Hippocampal formation (tissue), 2 donors: ENCODE measurements at places on chromosomes 1 and 21.

GRCh38 chr1:53614231-53615021 lies 124.5 kb downstream of the GLIS1 start:
- no peak for DNase-seq

DNA sequence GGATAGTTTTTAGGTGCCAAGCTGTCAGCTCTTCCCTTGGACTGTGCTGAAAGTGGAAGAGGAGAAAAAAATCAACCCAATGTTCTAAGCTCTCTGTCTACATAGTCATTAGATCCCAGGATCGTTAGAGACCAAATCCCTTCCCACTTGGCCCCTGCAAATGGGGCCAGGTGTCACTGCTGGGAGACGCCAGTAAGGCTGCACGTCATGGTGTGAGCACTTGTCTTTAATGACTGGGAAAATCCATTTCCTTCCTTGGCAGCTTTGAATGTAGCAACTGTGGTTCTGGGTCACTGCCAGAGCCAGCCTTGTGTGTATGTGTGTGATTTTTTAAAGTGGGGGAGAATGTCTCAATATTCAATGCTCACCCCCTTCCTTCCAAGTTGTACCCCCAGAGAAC lies 59.9 kb downstream of the MAN1C1 start:
- no peak for DNase-seq

DNA sequence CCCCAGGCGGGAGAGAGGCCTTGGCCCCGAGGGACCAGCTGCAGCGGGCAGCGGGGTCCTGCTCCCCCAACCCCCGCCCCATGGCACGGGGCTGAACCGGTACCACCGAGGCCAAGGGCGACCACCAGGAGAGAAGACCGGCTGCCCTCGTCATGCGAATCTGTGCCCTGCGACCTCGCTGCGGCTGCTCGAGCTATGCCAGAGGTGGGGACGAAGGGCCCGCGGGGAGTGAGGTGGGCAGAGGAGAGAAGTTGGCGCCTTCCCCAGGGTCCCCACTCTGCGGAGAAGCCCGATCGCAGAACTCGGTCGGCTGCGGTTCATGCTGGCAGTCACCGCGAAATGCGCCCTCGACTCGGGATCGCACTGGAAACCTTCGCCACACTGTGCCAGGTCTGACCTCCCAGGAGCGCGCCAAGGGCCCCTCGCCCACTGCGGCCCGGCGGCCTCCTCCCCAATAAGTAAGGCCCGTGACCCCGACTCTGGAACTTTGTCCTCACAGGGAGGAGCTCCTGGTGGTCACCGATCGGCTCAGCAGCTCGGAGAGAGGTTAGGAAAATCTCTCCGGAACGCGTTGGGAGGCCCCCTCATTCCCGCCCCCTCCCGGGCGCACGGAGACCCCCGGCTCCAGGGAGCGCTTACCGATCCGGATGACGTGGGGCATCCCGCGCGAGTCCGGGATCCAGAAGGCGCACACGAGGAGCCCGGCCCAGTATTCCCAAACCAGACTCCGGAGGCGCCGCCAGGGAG lies 787 bp downstream of the GRIK3 start:
- no peak for DNase-seq

GRCh38 chr1:99660496-99660895 lies 14.6 kb downstream of the PALMD start:
- no peak for DNase-seq

DNA sequence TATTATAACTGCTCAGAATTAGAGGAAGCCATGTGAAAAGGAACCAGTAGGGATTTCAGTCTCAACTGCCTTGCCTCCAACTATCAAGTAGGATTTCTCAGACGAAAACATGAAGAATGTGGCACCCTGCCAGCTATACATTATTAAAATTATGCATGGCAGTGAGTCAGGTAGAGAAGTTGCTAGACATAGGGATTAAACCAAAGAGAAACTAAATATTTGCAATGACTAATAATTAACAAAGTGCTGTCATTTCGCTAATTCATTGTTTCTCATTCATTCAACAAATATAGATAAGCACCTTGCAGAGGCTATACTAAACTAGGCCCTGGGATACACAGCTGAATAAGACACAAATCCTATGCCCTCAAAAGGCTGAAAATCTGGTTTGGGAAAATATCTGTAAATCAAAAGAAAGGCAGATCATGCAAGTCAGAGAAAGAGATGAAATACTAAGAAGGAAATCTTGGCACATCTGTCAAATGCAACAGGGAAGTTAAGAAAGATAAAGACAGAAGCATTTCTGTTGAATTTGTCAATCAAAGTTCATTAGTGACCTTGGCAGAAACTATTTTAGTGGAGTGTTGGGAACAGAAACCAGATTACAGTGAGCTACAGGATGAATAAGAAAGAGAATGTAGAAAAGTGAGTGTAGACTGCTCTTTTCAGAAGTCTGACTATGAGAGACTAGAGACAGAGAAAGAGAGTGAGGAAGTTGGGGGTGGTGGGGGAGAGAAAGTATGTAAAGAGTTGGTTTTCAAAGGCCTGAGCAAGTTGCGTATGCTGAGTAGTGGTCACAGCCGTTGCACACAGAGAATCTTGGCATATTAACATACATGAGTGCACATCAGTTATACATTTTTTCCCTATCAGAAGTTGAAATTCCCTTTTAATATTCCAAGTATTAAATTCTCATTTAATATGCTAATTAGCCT lies 14.7 kb upstream of the NBPF11 start:
- no peak for DNase-seq
